Stimulated activated CD8-positive, alpha-beta memory T cell treated with anti-CD3 and anti-CD28 coated beads, Interleukin-2, amount 100 ng/mL, for 1 hour (primary cell): ENCODE measurements at places on chromosomes 1 and 21.

DNA sequence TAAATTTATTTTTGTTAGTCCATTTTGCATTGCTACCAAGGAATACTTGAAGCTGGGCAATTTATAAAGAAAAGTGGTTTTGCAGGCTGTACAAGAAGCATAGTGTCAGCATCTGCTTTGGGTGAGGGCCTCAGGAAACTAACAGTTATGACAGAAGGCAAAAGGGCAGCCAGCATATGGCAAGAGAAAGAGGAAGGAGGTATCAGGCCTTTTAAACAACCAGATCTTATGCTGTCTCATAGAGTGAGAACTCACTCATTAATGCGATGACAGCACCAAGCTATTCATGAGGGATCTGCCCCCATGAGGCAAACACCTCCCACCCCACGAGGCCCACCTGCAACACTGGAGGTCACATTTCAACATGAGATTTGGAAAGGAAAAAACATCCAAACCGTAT is 898.4 kb downstream of the KCNT2 start:
- DNase-seq = no peak

DNA sequence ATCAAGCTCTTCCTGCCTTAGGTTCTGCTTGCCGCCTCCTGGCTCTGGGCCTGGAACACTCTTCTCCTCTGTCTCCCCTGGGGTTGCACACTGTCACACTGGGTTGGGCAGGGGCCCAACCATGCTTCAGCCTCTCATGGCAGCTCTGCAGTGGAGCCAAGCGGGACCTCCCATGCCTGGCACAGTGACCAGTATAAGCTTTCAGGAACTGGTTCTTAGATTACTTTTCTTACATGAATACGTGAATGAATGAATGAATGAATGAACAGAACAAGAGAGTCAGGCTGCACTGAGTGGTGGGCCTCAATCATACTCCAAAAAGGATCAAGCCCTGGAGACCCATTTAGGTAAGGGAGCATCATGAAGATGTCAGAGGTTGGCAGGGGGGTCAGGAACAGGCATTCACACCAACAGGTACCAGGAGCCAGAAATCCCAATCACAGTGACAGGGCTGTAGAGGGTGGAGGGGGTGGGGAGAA is 30.8 kb upstream of the TMEM125 start:
- DNase-seq = no peak

GRCh38 chr1:225597926-225598575 is 54.9 kb downstream of the ENAH start:
- DNase-seq = no peak

GRCh38 chr1:211912038-211912437 is 81.5 kb upstream of the LPGAT1 start:
- DNase-seq = no peak

DNA sequence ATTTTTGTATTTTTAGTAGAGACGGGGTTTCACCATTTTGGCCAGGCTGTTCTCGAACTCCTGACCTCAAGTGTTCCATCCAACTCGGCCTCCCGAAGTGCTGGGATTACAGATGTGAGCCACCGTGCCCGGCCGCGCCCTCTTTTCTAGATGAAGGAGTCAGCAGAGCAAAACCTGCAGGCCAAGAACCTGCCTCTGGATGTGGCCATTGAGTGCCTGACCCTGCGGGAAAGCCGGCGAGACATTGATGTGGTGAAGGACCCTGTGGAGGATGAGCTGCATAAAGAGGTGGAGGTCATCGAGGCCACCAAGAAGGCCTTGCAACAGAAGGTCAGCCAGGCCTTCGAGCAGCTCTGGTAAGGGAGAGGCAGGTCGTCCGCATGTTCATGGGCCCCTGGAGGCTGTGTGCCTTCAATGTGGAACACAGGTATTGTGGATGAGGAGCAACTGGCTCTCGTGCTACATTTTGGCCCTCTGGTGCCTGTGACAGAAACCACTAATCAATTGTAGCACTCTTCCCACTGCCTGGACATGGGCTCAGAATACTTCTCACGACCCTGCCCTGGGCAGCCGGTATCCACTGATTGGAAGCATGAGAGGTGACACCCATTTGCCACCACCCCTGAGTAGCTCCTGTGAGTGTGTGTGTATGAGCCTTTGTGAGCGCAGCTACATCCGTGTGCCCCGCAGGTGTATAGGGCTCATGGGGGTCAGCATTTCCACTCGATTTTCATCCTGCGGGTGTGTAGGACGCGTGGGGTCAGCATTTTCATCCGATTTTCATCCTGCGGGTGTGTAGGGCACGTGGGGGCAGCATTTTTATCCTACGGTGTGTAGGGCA is 2.0 kb downstream of the TEKT2 start:
- DNase-seq = no peak

DNA sequence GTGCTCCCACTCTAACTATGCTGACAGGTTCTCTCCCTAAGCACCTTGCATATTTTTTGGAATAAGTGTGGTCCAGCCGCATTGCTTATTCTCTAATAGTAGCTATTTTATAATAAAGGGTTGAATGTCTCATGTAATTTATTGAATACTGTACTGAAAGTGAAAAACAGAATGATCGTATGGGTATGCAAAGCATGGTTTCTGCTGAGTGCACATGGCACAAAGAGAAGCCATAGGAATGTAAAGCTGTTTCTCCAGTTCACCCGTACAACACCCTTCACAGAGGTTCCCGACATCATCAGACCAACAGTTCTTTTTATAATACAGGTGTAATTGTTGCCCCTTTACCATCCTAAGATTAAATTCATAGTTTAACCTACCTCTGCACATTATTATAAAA is 8.9 kb upstream of the HAO2 start:
- no peak for DNase-seq

GRCh38 chr1:44801491-44802305 is 1.5 kb downstream of the PLK3 start:
- DNase-seq = no peak

DNA sequence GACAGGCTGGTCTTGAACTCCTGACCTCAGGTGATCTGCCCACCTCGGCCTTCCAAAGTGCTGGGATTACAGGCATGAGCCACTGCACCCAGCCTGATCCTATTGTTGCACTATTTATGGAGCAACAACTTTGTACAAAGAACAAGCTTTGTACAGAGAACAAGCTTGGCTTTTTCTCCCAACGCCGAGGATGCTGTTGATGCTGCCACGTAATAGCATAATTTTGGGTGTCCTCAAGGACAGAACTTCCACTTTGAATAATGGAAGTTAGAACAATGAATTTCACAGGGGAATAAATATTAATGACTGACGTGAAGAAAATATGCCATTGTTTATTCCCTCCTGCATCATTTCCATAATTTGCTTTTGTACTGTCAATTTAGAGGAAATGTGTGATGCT is 12.8 kb upstream of the RBP7 start:
- no peak for DNase-seq

DNA sequence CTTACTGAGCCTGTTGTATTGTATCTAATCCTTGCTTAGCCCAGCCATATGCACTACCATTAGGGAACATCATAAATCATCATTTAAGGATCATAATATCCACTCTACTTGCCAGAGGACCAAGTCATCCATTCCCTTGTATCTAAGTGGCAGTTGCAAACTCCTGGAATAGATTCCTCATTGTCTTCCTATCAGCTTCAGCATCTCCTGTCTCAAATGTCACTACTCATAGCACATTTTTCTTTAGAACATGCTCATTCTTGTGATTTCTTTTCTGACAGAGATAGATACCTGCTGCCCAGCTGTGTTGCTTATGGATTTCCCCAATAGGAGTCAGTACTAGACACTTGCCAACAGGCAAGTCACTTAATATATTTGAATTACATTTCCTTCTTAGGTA is 84.3 kb downstream of the OLFML3 start:
- no peak for DNase-seq

GRCh38 chr21:38774586-38775285 is 31.0 kb upstream of the ETS2 start:
- no peak for DNase-seq
